ENCODE measurements at places on chromosomes 1 and 21. TPM values are rescaled to one million over a fixed set of nuclear protein-coding genes. Genes with fewer than 3 reads are reported as not detected.
A peak's percentile ranks its signal among the peaks of the same experiment; 100 is the strongest.

PLK3 gene
- 5.2 TPM for total RNA-seq

ACADM gene
- total RNA-seq: 44.4 TPM

GCSAML gene
- total RNA-seq: not detected

FAM177B gene
- 0.70 TPM for total RNA-seq

PLA2G2A gene
- total RNA-seq: 13.0 TPM

YBX1 gene
- 622 TPM for total RNA-seq

MPZ gene
- total RNA-seq: 0.23 TPM

CFHR1 gene
- not detected for total RNA-seq

SYPL2 gene
- total RNA-seq: 0.32 TPM

EXO1 gene
- 18.5 TPM for total RNA-seq

- no peak for DNase-seq
These were observed 199.5 kb downstream of the TPR start for GRCh38 chr1:186175588-186175987.

DNA sequence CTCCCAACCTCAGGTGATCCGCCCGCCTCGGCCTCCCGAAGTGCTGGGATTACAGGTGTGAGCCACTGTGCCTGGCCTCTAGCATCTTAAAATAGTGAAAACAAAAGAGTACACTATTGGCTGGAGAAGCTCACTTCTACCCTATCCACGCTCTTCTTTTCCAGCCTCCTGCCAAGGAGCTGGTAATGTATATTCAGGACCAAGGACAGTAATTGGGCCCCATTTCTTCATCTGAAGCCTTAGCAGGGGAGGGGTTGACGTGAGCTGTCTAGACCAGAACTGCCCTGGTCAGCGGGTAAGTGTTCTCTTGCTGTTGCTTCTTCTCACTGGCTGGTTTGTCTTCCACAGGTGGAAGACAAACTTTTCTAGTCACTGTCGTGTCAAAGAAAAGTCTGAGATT is 70.2 kb downstream of the DNM3 start:
- no peak for DNase-seq

DNA sequence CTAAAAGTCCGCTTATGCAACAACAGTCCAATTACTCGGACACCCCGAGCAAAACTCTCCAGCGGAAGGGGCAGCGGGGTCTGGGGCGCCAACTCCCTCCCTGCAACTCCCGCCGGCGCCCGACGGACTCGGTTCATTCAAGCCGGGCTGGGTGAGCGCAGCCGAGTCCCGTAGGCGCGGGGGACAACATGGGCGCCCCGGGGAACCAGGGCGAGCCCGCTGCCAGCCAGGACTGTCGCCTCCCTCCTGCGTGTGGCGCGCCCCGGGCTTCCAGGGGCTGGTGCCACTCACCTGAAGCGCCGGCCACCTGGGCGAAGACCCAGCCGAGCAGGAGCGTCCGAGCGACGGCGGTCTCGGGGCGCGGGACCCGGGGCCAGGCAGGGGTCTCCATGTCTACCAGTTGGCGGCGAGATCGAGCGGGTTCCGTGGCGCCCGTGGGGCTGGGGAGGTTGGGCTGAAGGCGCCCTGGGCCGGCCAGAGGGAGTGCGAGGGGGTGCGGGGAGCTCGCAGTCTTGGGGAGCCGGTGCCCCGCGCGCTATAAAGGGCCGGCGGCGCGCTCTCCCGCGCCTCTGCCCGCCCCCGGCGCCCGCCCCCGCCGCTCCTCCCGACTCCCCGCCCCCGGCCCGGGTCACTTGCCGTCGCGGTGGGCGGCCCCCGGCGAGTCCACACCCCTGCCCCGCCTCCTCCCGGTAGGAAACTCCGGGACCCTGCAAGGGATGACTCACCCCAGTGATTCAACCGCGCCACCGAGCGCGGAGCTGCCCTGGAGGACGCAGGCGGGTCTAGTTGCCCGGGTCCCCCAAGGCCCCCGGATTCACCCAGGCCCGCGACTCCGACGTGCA is at the start of gene F3:
Gene F3 (minus strand): TSS at position 514 of the 842 bp plus-strand sequence. CDS start 123 bp downstream, at position 391.
- peak; percentile 90 for DNase-seq

GRCh38 chr1:193542690-193543089 is 356.3 kb upstream of the B3GALT2 start:
- DNase-seq: peak; percentile 8

GRCh38 chr1:1577367-1578011 is 2.8 kb upstream of the SSU72 start:
- no peak for DNase-seq

- DNase-seq: no peak
These were observed 161.0 kb downstream of the URB2 start for GRCh38 chr1:229786974-229787610.

- DNase-seq: no peak
These were observed 51.2 kb upstream of the CCDC190 start for GRCh38 chr1:162912061-162912667.

DNA sequence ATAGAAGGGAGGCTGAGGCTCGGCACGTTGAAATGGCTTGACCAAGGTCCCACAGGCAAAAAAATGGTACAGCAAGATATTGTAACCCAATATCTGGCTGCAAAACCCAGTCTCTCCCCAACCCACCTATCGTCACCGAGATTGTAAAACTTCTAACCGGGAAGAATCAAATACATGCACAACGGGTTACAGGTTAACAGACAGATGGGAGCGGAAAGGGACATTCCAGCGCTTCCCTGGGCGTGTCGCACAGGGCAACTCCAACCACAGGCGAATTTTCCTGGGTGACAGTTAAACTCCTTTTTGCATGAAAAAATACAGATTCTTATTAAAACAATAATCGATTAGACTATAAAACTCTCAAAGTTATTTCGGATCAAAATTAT is 31.8 kb upstream of the JUN start:
- peak; percentile 46 for DNase-seq

- DNase-seq: no peak
These were observed 563.5 kb upstream of the B3GALT2 start for GRCh38 chr1:193749868-193750267.

DNA sequence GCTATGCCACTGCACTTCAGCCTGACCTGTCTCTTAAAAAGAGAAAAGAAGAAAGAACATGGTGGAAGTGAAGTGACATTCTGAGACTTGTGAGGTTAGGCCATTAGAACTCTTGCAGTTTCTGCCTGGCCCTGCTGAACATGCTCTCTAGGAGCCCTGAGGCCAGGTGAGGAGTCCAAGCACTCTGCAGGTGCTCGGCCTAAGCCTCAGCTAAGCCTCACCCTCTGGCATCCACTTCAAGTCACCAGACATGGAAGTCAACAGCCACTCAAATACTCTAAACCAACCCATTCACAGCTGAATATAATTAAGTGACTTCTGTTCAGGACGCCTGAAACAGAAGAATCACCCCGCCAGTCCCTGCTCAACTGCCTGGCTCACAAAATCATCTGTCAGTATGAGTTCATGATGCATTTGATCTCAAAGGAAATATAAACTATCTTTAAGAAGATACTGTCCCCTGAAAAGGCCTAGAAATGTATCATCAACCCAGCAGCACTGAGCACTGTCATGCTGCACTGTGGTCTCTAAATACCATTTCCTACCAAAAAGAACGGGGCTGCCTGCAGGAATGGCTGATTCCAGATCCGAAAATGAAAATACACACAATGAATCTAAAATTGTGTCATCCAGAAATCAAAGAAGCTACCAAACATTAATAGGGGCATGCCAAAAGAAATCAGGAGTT is 118.8 kb downstream of the PSMG1 start:
- no peak for DNase-seq

DNA sequence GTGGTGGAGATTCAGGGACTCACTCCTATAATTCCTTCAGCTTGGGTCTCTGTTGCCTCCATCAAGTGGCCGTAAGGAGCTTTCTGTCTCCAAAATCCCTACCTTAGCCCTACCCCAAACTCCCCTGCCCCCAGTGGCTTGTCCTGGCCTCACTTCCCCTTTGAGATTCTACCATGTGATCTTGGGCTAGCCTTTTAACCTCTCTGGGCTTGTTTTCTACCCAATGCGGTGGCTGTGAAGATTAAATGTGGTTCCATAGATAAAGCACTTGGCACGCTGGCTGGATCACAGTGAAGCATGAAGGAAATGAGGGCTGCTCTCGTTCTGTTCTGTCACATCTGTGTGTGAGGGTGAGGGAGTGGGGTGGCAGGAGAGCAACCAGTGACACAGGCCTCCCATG is 43.6 kb downstream of the FAAH start:
- DNase-seq: no peak

- no peak for DNase-seq
These were observed 274.0 kb upstream of the ADAMTS5 start for GRCh38 chr21:27240839-27241238.

DNA sequence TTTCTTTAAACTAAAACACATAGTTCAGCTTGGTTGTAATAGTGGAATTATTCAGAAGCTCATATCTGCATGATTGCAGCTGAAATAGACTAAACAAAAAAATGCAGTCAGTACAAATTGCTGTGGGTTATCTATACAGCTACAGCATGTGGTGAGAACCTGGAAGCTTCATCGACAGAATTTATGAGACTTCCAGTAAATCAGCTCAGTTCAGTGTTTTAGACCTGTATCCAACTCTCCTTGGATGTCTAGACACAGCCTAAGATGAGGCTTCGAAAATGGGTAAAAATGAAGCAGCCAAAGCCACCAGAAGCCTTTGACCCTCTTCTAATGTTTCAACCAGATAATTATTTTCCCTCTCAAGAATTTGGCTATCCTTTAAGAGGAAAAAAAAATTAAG is 127.1 kb upstream of the C1orf105 start:
- no peak for DNase-seq

DNA sequence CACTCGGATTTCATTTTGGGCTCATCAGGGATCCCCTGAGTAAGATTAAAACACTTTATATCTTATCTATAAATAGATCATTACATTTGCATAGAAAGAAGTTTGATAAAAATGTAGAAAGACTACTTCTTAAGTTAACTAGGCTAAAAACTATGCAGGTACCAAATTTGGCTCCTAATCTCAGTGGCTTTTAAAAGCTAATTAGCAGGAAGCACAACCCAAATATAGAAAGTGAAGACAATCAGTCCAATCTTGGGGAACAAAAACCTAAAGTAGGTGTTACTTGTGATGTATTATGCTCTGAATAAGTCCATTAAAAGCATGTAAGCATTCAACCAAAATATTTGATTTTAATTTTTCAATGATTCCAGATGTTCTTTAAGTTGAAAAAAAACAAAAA is 35.4 kb downstream of the SMYD3 start:
- no peak for DNase-seq

DNA sequence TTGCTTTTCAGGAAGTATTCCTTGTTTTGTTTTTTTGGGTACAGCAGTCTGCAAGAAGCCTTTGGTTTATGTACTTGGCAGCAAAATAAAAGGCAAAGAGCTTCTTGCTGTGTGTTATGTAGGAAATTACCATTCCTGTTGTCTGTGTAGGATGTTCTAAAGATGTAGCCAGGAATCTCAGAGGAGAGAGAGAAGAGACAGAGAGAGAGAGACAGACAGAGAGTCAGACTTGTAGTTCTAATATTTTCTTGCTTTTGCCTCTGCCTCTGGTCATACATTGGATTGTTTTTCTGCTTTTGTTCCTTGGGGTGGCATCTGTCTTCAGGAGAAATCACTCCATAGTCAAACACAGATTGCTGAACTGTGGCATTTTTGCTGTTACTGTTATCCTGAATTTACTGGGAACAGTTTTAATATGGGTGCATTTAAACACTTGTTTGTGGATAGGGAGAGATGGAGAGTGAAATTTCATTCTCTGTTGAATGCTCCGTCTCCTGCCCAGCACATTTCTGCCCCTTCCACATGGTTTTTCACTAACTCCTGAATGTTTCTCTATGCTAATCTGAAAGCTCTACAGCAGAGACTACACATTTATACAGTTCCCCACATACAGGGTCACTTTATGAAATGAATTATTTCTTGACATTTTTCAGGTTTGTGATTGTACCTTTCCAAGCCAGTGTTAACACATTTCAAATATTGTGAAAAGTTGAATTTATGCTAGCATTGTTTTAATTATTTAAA is 49.8 kb downstream of the POU2F1 start:
- DNase-seq: no peak

- no peak for DNase-seq
These were observed 187.3 kb downstream of the SLC44A5 start for GRCh38 chr1:75423616-75424015.
